ENCODE measurements at places on chromosomes 4 and X.
A peak's percentile ranks its signal among the peaks of the same experiment; 100 is the strongest.

DNA sequence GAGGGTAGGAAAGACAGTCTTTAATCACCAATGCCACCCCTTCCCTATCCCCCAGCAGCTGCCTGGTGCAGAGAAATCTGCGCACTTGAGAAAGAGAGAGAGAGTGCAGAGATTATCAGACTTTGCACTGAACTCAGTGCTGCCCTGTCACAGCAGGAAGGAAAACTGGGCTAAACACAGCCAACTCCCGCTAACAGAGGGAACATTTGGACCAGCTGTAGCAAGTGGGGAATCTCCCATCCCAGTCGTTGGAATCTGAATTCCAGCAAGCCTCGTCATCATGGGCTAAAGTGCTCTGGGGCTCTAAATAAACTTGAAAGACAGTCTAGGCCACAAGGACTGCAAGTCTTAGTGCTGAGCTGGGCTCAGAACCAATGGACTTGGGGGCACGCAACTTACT lies 168.7 kb downstream of the DLG3 start:
- DNase-seq = no peak

DNA sequence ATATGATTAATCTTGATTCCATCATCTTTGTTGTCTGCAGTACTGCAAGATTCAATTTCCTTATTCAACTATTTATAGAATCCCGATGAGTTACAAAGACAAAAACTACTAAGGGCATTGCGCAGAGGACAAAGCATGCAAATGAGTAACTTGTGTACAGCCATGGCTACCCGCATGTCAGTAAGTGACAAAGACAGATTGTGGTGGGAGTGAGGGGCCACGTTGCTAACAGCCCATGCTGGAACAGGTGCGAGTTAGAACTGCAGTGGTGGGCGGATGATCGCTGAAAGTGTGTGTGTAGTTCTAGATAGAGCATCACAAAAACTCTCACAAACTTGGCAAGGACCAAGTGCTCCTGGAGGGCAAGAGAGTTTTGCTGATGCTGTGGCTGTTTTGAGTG lies 49.5 kb downstream of the ACOX3 start:
- no peak for DNase-seq

DNA sequence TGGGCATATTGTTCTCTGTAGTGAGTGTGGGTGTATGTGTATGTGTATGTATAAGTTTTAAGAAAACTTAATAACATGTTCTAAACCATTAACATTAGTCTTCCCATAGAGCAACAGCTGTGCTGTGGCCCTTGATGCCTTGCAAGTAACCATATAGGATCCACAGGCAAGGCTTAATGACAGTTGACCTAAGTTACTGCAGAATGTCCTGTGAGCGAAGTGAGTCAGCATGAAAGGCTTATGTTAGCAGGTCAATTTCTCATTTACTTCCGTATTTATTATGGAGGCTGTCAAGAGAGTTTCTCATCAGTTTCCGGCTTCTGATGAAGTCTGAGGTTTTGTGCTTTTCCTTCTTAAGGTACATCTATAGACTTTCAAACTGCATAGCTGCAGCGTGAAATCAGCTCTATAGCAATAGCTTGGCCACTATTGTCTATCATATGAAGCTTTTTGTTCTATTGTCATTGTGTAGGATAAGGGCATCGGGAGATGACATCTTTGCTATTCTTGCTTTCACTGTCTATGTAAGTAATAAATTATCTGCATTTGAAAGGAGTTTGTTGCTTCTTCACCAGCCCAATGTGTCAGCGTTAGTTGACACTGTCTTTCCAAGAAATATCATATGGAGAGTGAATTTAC lies 1153.4 kb upstream of the AGA start:
- no peak for DNase-seq

DNA sequence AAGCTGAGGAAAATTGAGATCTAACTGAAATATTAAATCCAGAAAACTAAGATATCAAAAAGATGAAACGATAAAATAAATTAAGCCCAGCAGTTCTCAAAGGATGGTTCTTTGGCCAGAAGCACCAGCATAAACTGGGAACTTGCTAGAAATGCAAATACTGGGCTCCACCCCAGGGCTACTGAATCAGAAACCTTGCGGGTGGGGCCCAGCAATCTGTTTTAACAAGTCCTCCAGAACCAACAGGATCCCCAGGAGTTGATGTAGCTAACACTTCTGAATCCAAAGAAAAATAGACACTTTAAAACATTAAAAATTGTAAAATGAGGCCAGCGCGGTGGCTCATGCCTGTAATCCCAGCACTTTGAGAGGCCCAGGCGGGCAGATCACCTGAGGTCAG lies 14.1 kb upstream of the TMEM154 start:
- no peak for DNase-seq

- peak; percentile 82 for DNase-seq
These were observed 557 bp upstream of the USP38 start for GRCh38 chr4:143184217-143184502.

DNA sequence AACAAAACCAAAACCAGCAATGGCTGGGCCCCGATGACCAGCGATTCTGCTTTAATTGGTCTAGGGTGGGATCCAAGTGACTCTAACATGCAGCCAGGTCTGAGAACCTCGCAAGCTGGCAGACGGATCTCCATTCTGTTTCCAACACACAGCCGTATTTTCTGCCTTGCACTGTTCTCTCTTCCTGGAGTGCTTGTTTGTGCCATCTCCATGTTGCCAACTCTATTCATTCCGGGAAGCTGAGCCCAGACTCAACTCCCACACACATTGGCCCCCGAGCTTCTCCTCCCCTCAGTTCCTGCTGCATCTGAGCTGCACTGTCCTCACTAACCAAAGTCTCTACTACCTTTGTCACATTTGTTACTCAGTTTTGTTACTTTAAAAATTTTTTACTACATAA lies 35.6 kb downstream of the GEMIN8 start:
- no peak for DNase-seq

GRCh38 chr4:108166441-108167315 lies 2.1 kb downstream of the LEF1 start:
- DNase-seq = peak; percentile 80

Measured in NCI-H526 (cell line).